ENCODE measurements at places on chromosomes 4 and X.

DNA sequence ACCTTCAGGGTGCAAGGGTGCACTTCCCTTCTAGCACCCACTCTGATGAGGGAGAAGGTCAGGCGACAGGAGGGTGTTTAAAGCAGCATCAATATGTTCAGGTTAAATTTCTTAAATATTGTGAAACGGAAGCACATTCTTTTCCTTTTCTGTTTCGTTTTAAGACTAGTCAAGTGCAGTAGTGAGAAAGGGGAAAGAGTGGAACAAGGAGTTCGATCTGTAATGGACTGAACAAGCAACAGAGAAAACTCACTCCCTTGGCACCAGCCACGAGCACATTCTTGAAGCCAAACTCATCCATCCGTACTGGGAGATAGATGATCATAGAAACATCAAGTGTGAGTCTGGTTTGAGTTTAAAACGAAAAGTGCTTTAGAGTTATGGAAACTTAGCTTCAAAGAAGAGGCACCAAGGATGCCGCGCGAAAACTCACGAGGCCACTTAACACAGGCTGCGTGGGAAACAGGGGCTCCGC, 815 bp downstream of the FAM53A start:
- peak; percentile 85 for DNase-seq

DNA sequence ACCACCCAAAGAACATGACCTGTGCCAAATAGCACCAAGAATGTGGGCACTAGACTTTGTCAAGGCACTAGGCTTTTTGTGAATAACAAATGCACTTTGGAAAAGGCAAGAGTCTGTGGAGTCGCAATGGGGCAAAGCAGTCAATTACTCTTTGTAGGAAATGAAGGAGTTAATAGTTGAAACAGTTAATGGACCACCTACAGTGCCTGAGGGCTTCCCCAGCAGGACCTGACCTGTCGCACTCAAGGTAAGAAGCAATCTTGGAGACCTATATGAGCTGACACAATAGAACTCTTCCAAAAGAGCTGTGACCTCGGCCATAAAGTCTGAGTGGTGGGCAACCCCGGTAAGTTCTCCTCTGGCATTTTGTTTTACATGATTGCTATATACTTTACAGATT, 49.2 kb upstream of the CAPN6 start:
- no peak for DNase-seq

DNA sequence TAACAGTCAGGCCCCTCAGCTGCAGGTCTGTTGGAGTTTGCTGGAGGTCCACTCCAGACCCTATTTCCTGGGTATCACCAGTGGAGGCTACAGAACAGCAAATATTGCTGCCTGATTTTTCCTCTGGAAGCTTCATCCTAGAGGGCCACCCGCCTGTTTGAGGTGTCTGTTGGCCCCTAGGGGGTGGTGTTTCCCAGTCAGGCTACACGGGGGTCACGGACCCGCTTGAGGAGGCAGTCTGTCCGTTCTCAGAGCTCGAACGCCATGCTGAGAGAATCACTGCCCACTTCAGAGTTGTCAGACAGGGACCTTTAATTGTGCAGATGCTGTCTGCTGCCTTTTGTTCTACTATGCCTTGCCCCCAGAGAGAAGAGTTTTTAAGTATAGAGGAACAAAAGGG, 160.8 kb downstream of the DKK2 start:
- DNase-seq = no peak

DNA sequence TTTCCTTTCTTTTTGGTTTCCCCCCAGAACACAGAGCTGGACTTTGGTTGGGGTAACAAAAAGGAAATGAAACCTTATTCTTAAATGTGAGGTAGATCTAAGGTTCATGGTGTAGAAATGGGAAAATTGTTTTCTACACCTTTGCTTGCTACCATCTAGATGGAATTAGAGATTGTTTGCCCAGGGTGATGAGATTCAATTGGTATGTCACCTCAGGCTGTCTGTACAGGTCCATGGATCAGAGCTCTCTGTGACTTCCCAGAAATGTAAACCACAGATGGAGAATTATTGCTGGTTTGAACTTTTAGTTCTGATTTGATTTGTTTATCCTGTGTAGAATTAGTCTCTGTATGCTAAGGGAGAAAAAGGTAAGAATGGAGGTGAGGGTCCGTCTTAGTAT, 146.7 kb downstream of the PCDH7 start:
- DNase-seq = no peak

GRCh38 chrX:131782646-131783045, 238.8 kb downstream of the OR13H1 start:
- DNase-seq = no peak

DNA sequence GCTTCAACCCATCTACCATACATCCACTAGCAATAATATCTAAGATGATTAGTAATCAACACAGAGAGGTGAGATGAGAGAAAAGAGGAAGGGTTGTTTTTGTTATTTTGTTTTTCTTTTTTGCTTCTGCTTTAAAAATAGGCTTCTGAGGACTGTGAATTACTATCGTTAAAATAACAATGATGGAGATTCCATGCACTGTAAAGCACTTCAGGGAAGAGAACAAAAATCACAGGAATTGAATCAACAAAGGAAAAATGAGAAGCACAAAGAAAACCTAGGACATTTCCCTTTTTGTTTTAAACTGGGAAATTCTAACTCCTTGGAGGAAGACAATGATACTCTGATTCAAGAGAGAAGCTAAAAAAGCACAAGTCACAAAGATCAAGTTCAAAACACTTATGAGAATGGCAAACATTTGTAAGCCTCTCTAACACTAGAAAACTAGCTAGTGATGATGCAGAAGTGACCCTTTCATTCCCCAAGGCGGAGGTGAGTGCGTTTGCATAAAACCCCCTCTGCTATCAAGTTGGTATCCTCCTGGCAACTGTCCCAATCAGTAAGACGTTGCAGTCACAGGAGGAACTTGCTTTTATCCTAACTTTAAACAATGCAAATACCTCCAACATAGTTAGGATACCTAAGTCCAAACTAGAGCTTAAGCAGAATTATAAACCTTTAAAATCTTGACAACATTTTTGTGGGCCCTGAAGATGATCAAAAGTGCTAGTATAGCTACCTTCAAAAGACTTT, 308.5 kb downstream of the CAMK2D start:
- DNase-seq = peak; percentile 55

- no peak for DNase-seq
These were observed 22.7 kb downstream of the TENM3 start for GRCh38 chr4:182265881-182266280.

DNA sequence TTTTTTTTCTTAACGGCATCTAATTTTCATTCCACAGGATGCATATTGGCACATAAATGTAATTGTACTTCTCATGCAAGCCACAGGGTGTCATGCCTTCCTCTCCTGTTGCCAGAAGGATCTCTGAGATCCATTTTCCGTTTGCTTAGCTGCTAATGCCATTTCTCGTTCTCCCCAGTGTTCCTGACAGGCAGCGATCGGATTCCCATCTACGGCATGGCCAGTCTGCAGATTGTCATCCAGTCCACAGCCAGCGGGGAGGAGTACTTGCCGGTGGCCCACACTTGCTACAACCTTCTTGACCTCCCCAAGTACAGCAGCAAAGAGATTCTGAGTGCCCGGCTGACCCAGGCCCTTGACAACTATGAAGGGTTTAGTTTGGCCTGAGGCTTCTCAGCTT, 8.9 kb upstream of the NAP1L5 start:
- peak; percentile 62 for DNase-seq

GRCh38 chr4:80115368-80116181, 42.5 kb upstream of the ANTXR2 start:
- peak; percentile 35 for DNase-seq

GRCh38 chr4:133929531-133930239, 271.9 kb downstream of the PABPC4L start:
- peak; percentile 24 for DNase-seq

DNA sequence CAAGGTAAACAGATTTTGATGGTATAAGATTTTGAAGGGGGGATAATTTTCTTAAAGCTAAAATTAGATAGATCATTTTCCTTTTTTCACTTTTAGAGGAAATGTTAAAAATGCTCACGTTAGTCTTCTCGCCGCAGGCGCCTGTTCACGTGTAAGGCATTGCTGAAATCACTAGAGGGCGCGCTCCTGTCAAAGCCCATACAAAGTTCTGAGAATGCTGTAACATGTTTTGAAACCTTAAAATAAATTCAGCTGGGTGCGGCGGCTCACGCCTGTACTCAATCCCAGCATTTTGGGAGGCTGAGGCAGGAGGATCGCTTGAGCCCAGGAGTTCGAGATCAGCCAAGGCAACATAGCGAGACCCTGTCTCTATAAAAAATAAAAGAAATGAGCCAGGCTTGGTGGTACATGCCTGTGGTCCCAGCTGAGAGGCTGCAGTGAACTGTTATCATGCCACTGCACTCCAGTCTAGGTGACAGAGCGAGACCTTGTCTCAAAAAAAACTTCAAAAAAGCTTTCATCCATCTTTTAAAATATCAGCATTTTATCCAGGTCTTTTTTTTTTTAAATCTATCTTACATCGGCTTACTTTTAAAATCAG, 138.0 kb downstream of the RBMX2 start:
- peak; percentile 48 for DNase-seq

DNA sequence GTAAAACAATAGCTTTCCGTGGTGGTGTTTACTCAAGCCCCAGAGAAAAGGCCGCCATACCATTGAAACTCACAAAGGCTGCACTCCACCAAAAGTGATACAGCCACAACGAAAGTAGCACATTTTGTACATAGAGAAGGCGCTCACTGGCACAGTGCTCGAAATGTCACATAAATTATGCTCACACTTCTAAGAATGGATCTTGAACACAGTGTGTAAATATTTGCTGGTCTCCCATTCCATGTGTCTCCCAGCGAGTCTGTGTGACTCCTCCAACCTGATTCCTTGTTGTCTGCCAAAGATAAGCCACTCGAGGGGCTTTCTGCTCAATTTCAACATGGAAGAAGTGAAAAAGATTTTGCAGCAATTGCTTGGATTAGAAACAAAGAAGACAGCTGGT, 234.0 kb upstream of the VCX3A start:
- no peak for DNase-seq

- no peak for DNase-seq
These were observed 65.2 kb downstream of the PARM1 start for GRCh38 chr4:74997948-74998729.

- no peak for DNase-seq
These were observed 58.1 kb downstream of the LINC00632 start for GRCh38 chrX:140767646-140768045.

GRCh38 chrX:54043541-54044125, 640 bp downstream of the PHF8 start:
- DNase-seq = no peak

DNA sequence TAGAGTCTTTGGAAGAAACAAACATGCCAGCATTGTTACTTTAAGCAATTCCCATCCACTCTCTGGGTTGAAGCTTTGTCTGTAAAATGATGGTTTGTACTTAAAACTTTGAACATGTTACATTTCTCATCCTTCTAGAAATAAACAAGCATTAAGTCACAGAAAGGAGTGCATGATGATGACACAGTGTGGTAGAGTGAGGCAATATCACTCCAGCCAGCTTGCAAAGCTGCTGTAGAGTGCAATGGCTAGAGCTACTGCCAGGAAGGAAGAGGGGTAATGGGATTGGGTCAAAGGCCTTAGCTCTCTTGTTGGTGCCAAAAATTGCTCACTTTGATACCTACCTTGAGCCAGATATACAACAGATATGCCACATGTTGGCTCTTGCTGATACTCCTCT, 12.3 kb upstream of the ENOX2 start:
- DNase-seq = no peak

DNA sequence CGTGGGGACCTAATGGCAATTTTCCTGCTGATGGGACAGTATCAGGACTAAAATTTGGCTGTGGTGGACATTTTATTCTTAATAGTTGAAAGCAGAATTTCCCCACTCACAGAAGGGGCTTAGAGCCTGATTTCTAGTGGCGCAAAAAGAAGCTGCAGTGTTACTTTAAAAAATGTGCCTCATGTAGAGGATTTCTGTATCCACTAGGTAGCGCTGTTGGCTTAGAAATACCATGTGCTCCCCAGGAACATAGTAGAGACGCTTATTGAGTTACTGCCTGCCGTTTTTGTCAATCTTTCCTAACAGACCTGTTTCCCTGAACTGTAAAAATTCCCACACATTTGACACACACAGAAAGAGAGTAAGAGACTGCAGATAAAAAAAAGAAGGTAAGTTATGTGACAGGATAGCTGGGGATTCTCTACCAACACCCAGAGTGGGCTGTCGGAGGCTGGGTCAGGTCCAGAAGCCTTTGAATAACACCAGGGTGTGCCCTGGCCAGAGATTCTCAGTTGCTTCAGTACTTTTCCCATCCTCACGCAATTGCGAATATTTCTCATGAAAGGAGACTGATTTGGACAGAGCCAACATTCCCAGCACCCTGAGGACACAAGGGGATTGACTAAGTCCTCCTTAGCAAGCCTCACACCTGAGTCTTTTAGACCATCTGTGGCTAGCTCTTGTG, 88.4 kb downstream of the ZXDA start:
- peak; percentile 13 for DNase-seq

All from fibroblast of skin of right quadriceps (primary cell).